Hypothalamus (tissue), 51 donors: ENCODE measurements at places on chromosomes 4 and X.

- no peak for DNase-seq
These were observed 31.7 kb downstream of the GALNT7 start for GRCh38 chr4:173200103-173200884.

DNA sequence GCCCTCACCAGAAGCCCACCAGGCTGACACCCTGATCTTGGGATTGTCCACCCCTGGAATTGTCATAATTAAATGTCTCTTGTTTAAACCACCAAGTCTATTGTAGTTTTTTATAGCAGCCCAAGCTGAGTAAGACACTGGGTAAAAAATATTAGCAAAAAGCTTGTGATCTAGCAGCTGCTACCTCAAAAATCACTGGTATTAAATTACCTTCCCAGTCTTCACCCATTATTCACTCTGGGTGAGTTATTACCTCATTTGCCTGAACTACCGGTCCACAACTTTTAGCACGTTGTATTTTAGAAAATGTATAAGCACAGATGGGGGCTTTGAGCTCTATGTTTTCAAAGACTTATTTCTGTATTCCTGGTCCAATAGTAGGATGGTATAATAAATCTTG lies 12.0 kb upstream of the TRIM61 start:
- no peak for DNase-seq

DNA sequence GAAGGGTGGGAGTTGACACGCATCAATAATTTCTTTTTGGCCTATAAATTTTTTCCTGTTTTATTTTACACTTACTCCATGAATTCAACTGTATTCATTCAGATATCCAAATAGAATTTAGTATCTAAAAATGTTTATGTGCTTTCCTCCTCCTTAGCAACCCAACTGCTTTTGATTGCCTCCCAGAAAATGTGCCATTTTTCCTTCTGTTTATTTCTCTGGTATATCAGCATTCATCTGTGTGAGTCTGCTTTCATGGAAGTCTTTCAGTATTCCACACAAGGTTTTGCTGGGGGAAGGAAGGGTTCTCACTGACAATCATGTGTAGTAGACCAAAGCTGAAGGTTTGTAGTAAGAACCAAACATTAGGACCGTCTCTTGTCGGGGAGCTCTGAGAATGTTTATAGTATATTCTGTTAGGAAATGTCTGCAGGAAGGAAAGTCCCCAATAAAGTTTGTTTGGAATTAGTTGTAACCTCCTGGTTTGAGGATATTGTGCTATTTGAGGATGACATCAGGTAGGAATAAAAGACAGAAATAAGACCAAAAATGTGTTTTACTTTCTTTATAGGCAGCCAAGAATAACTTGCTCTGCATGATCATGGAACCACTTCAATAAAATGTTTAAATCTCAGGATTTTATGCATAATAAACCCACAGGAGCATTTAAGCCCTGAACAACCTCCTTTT lies 673.6 kb upstream of the INTU start:
- DNase-seq: no peak

DNA sequence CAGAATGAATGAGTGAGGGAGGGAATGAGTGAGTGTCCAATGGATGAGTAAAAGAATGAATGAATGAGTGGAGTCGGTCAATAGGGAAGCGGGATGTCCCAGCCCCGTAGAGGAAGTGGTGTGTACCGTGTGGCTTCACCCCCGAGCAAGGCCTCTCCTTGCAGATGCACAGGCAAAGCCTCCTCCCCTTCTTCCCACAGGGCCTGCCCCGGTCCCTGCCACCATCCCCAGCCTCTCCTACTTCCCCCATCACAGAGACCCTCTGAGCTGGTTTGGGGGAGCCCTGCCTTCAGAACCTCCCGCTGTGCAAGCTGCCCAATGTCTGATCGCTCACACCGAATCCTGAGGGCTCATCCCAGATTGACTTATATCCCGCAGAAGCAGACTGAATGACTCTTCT lies 13.6 kb downstream of the HTRA3 start:
- no peak for DNase-seq

DNA sequence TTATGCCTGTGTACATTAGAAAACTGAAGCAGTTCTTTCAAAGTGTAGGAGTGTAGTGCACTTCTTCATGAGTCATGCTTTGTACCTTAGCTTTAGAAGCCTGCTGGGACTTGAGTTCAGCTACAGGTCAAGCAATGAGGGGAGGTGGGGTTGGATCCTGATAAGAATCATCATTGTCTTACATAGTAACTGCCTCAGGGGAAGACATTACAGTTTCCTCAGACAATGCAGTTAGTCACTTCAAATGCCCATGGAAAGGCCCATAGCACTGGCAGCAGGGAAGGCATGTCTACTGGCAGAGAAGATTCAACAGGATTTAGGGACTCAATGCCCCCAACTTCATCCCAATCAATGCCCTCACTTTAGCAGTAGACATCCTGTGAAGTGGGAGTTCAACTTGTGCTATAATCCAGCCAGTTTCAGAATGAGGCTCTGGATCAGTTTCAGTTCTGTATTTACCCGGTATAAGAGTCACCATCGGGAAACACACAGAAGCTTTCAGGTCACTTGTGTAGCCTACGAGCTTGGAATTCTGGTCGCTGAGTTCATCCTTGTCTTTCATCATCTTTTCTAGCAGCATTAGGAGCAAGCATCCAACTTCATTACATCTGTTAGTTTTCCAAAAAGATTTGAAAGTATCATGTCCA lies 1216.5 kb downstream of the RAPGEF2 start:
- no peak for DNase-seq

DNA sequence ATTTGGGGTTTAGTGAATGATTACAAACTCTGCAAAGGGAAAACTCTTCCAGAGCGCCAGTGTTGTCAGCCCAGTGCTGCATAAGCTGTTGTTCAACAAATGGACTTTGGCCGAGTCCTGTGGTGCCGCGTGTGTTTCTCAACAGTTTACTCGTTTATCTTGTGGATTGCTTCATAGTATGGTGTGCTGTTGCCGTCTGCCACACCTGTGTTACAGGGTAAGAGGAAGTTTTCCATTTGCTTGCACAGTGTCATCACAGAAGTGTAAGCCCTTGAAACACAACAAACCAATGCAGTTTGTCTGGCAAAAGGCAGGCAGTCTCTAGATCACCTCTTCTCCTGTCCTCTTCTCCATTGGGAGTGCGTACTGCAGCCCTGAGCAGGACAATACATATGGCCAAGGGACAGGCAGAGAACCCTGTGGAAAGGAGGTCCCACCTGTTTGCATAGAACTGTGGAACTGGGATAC lies 66.3 kb downstream of the DCUN1D4 start:
- DNase-seq: no peak

DNA sequence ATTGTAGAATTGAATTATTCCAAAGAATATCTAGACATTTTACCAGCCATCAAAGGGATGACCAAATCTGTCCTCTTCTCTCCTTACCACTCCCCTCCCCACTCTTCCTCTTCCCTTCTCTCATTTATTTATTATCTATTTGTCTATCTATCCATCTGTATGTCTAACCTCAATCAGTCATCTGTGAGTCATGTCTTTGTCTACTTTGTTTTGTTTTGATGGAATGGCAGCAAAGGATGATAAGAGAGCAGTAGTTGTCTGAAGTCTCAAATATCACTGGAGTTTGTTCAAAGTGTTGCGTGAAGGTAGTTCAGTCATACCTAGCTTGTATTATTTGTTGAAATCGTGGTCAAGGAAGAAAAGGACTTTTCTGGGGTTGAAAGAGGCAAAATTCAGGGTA lies 34.7 kb upstream of the PGRMC2 start:
- no peak for DNase-seq

DNA sequence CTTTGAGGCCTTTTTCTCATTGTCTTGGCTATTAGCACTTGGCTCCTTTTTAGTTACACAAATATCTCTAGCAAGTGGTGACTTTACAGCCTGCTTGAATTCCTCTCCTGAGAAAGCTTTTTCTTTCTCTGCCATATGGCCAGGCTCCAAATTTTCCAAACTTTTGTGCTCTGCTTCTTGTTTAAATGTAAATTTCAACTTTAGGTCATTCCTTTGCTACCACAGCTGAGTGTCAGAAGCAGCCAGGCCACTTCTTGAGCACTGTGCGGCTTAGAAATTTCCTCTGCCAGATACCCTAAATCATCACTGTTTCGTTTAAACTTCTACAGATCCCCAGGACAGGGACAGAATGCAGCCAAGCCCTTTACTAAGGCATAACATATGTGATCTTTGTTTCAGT lies 222.4 kb downstream of the FBXO8 start:
- DNase-seq: no peak
